ENCODE measurements at places on chromosomes 11 and 22.
A peak's percentile ranks its signal among the peaks of the same experiment; 100 is the strongest.

GRCh38 chr11:60164550-60165075 is 18.3 kb downstream of the MS4A6A start:
- H3K27ac ChIP-seq = no peak overlapping the region
- DNase-seq = no peak
- H3K4me3 ChIP-seq = no peak overlapping the region

- H3K27ac ChIP-seq = peak overlapping the region; percentile 89
- peaks cover 52% of the 10 kb centered on the region for H3K4me1 ChIP-seq
- no peaks in the 10 kb centered on the region for H3K36me3 ChIP-seq
- peak; percentile 87 for DNase-seq
- no peaks in the 10 kb centered on the region for H3K27me3 ChIP-seq
Measured at GRCh38 chr11:12539572-12539971, 134.6 kb upstream of the TEAD1 start.

GRCh38 chr22:50309601-50309991 is 2.1 kb upstream of the PLXNB2 start:
- H3K27me3 ChIP-seq = no peaks in the 10 kb centered on the region
- H3K27ac ChIP-seq = no peak overlapping the region
- no peak for DNase-seq
- no peak overlapping the region for H3K4me3 ChIP-seq
- peaks cover 13% of the 10 kb centered on the region for H3K36me3 ChIP-seq

DNA sequence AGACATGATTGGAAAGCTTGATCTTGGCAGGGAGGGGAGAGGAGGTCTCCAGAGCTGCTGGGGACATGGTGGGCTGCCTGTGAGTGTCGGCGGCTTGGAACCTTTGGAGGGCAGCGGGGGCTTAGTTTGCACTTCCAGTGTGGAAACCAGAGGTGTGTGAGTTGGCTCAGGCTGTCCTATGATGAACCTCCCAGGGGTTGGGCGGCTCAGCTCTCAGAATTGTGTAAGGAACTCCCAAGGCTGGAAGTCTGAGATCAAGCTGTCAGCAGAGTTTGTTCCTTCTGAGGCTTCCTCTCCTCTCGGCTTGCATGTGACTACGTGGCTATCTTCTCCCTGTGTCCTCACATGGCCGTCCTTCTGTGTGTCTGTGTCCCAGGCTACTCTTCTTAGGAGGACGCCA is 87.9 kb upstream of the B3GAT1 start:
- H3K4me3 ChIP-seq = no peak overlapping the region
- H3K36me3 ChIP-seq = no peaks in the 10 kb centered on the region
- no peak for DNase-seq

GRCh38 chr11:46724088-46724487 is 5.1 kb downstream of the F2 start:
- no peaks in the 10 kb centered on the region for H3K4me1 ChIP-seq
- H3K4me3 ChIP-seq = no peak overlapping the region
- H3K27ac ChIP-seq = no peak overlapping the region
- no peaks in the 10 kb centered on the region for H3K36me3 ChIP-seq

- DNase-seq = no peak
- no peak overlapping the region for H3K27ac ChIP-seq
- H3K4me3 ChIP-seq = no peak overlapping the region
- H3K4me1 ChIP-seq = no peaks in the 10 kb centered on the region
- H3K36me3 ChIP-seq = peaks cover 96% of the 10 kb centered on the region
Measured at GRCh38 chr22:41876675-41877074, 38.2 kb downstream of the SHISA8 start.

- H3K4me1 ChIP-seq = peaks cover 5% of the 10 kb centered on the region
- peak; percentile 31 for DNase-seq
- no peak overlapping the region for H3K27ac ChIP-seq
- no peak overlapping the region for H3K4me3 ChIP-seq
- H3K27me3 ChIP-seq = no peaks in the 10 kb centered on the region
Measured at GRCh38 chr11:74487875-74488274, 5.6 kb downstream of the LIPT2 start.

DNA sequence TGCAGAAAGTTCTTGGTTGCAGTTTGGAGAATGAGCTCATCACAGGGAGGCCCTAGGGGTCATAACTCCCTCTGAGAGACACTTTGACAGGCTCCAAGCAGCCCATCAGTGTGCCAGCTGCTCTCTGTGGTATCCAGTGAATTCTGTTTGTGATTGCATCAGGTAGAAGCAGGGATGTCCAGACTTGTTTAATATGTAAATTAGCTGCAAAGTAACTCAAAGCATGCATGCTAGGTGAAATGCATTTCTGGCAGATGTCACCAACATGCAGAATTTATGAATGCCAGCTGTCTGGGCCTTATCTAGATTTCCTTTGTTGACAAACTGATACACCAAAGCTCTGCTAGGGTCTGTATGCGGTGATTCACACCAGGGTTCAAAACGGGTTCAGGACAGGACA is 123.6 kb upstream of the MTNR1B start:
- H3K4me1 ChIP-seq = peaks cover 4% of the 10 kb centered on the region
- peak; percentile 45 for DNase-seq
- H3K4me3 ChIP-seq = no peak overlapping the region

DNA sequence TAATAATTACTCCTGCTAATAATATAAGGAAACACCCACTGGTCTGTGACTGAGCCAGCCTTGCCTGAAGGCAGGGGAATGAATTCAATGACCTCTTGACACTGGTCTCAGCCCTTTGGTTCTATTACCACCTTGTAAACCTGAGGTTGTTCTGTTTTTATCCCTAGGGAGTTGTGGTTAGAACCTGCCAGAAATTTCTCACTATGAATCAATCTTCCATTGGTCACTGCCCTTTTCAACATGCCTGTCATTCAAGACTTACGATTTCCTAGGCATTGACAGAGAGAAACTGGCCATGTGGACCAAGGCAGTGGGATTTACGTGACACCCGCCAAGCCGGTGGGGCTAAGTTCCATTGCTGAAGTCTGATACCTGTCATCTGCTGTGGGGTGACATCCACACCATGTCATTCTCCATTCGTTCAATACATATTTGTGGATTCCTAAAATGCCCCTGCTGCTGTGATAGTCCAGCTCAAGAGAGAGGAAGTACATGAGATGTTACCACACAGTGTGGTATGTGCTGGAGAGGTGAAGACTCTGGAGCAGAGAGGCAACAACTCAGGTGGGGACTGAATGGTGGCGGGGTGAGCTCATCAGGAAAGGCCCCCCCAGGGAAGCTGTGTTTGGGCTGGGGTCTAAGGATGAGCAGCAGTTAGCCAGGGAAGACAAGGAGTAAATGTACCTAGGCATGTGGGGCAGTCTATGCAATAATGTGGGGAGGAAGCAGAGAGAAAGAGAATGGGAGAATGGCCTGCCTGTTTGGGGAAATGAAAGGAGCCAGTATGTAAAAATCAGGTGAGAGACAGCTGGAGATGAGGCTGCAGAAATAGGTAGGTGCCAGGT is 15.2 kb upstream of the EHF start:
- no peaks in the 10 kb centered on the region for H3K27me3 ChIP-seq
- DNase-seq = no peak
- H3K27ac ChIP-seq = no peak overlapping the region
- peaks cover 24% of the 10 kb centered on the region for H3K4me1 ChIP-seq

DNA sequence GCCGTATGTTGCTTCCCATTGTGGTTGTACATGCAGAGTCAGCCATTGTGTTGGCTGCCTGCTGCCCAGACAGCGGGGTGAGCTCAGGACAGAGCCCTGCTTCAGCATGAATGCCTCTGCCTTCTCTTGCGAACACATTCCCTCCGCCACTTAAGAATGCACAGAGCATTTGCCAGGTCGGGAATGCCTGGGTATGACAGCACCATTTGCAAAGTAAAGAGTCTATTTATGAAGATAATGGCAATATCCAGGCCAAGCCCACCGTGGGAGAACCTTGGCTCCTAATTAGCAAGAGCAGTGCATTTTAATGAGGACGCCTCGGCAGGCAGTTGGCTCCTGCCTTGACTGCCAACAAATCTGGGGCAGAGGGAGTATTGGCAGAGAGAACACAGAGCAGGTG is 62.5 kb upstream of the SORL1 start:
- peaks cover 13% of the 10 kb centered on the region for H3K4me1 ChIP-seq
- H3K36me3 ChIP-seq = no peaks in the 10 kb centered on the region
- DNase-seq = no peak
- H3K4me3 ChIP-seq = no peak overlapping the region
- no peak overlapping the region for H3K27ac ChIP-seq

GRCh38 chr22:31477329-31477728 is 12.3 kb downstream of the EIF4ENIF1 start:
- peaks cover 89% of the 10 kb centered on the region for H3K36me3 ChIP-seq
- no peaks in the 10 kb centered on the region for H3K4me1 ChIP-seq
- no peak for DNase-seq
- H3K4me3 ChIP-seq = no peak overlapping the region
- H3K27ac ChIP-seq = no peak overlapping the region

- no peaks in the 10 kb centered on the region for H3K36me3 ChIP-seq
- DNase-seq = no peak
- H3K27me3 ChIP-seq = peaks cover 17% of the 10 kb centered on the region
- H3K27ac ChIP-seq = no peak overlapping the region
Measured at GRCh38 chr11:115126515-115127208, 377.6 kb downstream of the CADM1 start.

GRCh38 chr11:3126901-3127691 is 38.0 kb downstream of the OSBPL5 start:
- peak overlapping the region; percentile 79 for H3K27ac ChIP-seq
- no peaks in the 10 kb centered on the region for H3K27me3 ChIP-seq
- peaks cover 36% of the 10 kb centered on the region for H3K4me1 ChIP-seq

DNA sequence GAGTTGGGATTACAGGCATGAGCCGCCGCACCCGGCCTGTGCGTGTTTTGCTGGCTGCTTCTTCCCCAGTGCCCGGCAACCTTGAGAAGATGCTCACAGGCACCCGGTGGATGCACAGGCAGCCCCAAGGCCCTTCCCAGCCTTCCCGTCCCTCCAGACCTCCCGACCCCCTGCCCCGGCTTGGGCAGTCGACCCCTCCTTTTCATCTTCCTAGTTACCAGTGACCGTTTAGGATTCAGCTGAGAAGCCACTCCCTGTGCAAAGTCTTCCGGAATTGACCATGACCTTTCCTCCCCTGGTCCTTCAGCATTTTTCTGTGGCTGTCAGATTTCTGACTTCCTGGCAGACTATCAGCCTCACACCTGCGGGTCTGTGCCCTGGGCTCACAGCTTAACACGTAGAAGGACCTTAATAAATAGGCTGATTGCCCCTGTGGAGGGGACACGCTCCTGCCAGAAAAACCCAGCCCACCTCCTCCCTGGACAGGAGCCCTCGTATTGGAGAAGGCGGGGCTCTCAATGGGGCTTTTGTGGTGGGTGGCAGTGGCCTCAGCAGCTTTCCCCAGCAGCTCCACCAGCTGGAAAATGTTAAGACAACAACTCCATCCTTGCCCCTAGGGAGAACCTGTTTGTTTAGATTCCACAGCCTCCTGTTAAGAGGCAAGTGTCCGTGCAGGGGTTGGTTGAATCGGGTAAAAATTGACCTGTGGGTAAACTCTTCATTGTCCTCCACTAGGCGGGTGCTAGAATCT is 10.4 kb upstream of the ANO1 start:
- no peak overlapping the region for H3K27ac ChIP-seq
- DNase-seq = no peak
- H3K27me3 ChIP-seq = peaks cover 30% of the 10 kb centered on the region
- H3K36me3 ChIP-seq = no peaks in the 10 kb centered on the region
- H3K4me3 ChIP-seq = no peak overlapping the region

GRCh38 chr11:24389575-24389974 is 107.3 kb upstream of the LUZP2 start:
- no peak for DNase-seq
- H3K27ac ChIP-seq = no peak overlapping the region
- no peaks in the 10 kb centered on the region for H3K27me3 ChIP-seq

DNA sequence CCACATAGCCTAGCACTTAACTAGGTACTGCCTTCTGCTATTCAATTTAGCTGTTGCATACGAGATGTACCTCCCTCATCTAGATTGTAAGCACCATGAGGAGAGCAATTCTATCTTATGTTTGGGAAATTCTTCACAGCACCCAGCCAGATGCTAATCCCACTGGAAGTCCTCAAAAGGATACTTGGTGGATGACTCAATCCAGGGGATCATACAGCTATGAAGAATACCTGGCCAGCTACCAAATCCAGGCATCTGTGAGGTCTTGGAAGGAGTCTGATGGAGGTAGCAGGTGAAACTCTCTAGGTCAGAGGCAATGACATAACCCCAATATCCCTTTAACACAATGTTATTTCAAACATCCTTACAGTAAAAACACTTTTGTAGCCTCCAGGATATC is 167.8 kb upstream of the NCAM1 start:
- H3K4me3 ChIP-seq = no peak overlapping the region
- H3K27me3 ChIP-seq = no peaks in the 10 kb centered on the region
- no peaks in the 10 kb centered on the region for H3K36me3 ChIP-seq
- DNase-seq = peak; percentile 22

DNA sequence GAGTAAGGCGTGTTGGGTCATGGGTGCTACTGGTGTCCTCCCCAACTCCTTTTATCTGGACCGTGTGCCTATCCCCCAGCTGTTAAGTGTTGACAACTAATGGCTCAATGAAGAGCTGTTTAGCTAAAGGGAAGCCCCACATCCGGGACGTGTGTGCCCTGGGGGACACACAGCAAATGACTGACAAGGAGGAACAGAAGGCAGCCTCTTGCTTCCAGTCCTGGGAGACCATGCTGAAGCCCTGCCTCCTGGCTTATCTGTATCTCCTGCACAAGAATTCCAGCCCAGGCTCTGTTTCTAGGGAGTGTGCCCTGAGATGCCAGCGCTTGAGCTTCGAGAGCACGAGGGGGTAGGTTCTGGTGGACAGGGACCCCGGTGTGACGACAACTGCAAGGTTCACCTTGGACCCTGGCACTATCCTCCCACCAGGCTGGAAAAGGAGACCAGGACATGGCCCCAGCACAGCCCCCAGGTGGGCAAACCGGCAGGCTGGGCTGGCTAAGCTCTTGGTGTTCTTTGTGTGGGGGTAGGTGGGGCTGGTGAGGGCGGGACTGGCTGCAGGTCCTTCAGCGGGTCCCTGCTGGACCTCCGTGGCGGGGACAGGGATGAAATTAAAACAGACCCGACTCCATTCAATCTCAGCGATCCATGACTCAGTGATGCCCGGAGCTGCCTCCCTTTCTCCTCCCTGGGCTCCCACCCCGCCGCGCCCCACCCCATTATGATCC is 21.0 kb downstream of the ASCL2 start:
- DNase-seq = no peak
- H3K36me3 ChIP-seq = no peaks in the 10 kb centered on the region
- no peak overlapping the region for H3K4me3 ChIP-seq
- H3K27ac ChIP-seq = no peak overlapping the region

DNA sequence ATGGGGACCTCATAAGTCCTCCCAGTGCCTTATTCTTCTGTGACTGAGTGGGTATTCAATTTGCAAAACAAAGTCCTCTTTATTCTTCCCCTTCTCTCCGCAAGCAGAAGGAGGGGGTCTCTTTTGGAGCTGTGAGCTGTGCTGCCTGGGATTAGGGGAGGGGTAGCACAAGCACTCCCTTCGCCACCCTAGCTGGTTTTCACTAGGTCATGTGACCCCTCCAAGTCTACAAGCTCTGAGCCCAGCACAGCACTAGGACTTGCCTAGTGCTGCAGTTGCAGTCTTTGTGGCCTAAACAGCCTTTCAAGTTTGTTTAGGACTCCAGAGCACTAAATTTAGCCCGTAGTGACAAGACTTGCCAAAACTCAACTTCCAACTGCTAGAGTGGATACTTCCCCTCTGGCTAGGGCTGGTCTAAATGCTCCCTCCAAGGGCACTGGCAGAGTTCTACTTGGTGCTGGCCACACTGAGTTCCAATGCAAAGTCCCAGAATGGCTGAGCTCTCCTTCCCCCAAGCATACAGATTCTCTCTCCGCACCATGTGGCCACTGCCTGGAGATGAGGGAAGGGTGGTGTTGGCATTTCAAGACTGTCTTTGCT is 25.4 kb downstream of the TAF1D start:
- no peak overlapping the region for H3K4me3 ChIP-seq
- H3K27ac ChIP-seq = peak overlapping the region; percentile 75
- no peak for DNase-seq
- no peaks in the 10 kb centered on the region for H3K27me3 ChIP-seq
- H3K4me1 ChIP-seq = no peaks in the 10 kb centered on the region

All from MCF 10A (cell line).